ENCODE measurements at places on chromosomes 1 and 21. TPM values are rescaled to one million over a fixed set of nuclear protein-coding genes. Genes with fewer than 3 reads are reported as not detected.

The FCRL5 gene
- not detected for total RNA-seq

The ITPKB gene
- total RNA-seq, result 583 TPM

- H3K27ac ChIP-seq, result no peak overlapping the region
- no peaks in the 10 kb centered on the region for H3K36me3 ChIP-seq
- no peaks in the 10 kb centered on the region for H3K27me3 ChIP-seq
- no peak for DNase-seq
Observed at GRCh38 chr1:163337631-163338030, 15.9 kb downstream of the NUF2 start.

DNA sequence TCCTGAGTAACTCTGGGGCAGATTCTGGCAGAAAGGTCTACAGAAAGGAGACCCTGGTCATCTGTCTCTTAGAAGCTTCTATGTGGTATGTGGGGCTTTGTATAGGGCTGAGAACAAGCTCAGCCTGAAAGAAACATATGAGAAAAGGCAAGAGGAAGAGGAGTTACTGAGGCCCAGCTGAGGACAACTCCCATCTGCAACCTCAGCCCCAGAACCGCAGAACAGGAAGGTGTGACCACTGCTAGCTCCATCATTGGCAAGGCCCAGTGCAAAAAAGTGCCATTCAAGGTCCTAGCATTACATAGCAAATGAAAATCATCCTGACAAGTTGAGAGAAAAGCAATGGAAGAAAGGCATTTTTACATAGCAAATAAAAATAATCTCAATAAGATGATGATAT is 503.8 kb downstream of the NPHP4 start:
- no peaks in the 10 kb centered on the region for H3K36me3 ChIP-seq
- peaks cover 3% of the 10 kb centered on the region for H3K27me3 ChIP-seq
- H3K4me1 ChIP-seq, result no peaks in the 10 kb centered on the region
- no peak overlapping the region for H3K4me3 ChIP-seq

DNA sequence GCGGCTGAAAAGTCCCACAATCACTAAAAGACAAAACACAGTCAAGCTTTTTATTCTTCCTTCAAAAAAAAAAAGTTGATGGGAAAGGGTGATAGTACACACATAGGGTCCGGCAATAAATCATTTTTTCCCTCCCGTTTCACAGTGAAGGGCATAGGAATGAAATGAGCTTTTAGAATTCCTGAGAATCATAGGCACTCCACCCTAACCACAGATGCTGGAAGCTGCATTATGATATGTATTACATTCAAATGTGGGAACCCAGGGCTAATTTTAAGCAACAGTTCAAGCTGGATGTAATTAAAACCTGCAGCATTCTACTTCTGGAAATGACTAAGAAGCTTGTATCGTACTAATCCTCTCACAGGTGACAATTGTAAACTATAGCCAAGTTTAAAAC is 75.7 kb upstream of the KCNJ15 start:
- no peak for DNase-seq
- no peak overlapping the region for H3K27ac ChIP-seq
- no peaks in the 10 kb centered on the region for H3K4me1 ChIP-seq

DNA sequence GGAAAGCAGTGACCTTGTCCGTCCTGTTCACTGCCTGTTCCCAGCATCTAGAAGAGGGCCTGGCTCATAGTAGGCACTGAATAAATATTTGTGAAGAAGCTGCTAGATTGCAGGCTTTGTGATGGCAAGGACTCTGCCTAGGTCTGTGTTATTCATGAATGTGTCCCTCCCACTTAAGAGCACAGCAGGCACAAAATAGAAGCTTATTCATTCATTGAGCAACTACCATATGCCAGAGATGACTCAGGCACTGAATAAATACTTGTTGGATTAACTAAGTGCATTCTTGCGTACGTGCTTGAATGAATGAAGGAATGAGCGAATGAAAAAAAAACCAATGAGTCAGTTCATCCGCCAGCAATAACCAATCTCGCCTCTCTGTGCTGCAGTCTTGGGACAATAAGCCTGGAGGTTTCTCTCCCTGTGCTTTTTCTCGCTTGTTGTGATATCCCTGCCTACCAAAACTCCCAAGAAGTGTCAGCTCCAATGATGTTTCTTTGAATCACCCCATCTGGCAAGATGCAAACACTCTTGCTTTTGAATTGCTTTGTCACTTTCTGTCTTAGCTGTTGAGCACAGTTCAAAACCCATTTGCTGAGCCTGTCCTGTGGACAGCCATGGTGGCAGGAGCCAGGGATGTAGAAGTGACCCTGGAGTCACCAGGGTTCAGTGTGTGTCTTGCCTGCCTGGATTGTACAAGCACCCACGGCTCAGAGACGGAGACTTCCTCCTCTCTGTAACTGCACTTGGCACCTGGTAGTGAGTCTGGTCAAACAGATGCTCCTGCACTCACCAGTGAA is 143.9 kb downstream of the KAZN start:
- no peaks in the 10 kb centered on the region for H3K36me3 ChIP-seq
- peaks cover 18% of the 10 kb centered on the region for H3K27me3 ChIP-seq
- H3K4me1 ChIP-seq, result no peaks in the 10 kb centered on the region
- no peak for DNase-seq

- no peak for DNase-seq
- no peaks in the 10 kb centered on the region for H3K4me1 ChIP-seq
- H3K36me3 ChIP-seq, result no peaks in the 10 kb centered on the region
- no peaks in the 10 kb centered on the region for H3K27me3 ChIP-seq
- no peak overlapping the region for H3K27ac ChIP-seq
- no peak overlapping the region for H3K4me3 ChIP-seq
Observed at GRCh38 chr1:187641907-187642306, 813.2 kb downstream of the PLA2G4A start.

DNA sequence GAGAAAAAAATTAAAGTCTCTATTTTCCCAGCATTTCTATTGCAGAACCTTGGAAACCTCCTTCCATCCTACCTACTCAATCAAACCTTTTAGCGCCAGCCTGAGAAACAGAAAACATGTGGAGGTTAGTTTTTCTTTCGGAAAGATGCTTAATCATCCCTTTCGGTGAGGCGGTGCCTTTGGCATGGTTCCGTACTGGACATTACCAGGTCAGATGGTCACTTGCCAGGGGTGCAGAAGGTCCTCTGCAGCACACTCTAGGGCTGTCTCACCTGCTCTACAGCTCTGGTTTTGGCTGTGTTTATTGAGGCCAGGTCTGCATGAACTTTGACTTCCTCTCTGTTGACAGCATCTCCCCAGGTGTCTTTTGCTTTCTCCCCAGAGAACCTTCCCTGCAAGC is 121.5 kb downstream of the PLD5 start:
- H3K27me3 ChIP-seq, result no peaks in the 10 kb centered on the region
- no peak overlapping the region for H3K4me3 ChIP-seq
- no peak for DNase-seq

DNA sequence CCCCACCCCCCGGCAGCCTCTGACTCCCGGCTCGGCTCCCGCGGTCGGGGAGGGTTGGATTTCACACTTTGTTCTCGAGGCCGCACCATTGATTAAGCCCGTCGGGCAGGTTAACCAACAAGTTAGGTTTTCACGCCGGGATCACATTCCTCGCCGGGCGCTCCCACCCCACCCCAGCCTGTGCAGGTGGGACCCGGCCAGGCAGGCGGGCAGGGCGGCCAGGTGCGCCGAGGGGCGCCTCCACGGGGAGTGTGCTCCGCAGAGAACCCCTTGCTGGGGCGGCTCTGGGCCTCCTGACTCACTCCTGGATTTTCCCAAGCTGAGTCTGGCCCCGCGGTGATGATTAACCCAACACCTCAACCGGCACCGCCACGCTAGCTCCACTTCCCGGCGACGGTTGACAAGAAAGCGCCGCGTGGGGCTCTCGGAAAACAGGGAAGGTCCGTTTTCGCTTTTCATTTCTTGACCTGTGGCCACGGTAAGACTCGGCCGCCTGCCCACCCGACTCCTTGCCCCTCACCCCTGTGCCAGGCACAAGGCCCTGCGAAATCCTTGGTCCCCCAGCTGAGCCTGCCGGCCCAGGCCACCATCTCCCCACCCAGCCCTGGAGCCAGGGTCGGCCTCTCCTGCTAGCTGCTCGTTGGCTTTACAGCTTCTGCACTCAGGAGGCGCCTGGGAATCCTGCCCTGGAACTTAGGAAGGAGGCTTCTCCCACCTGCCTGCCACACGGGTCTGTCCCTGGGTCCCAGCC is 8.8 kb upstream of the TTLL10 start:
- peaks cover 6% of the 10 kb centered on the region for H3K4me1 ChIP-seq
- H3K27me3 ChIP-seq, result no peaks in the 10 kb centered on the region
- no peak overlapping the region for H3K4me3 ChIP-seq
- H3K36me3 ChIP-seq, result no peaks in the 10 kb centered on the region
- DNase-seq, result no peak
- H3K27ac ChIP-seq, result no peak overlapping the region

DNA sequence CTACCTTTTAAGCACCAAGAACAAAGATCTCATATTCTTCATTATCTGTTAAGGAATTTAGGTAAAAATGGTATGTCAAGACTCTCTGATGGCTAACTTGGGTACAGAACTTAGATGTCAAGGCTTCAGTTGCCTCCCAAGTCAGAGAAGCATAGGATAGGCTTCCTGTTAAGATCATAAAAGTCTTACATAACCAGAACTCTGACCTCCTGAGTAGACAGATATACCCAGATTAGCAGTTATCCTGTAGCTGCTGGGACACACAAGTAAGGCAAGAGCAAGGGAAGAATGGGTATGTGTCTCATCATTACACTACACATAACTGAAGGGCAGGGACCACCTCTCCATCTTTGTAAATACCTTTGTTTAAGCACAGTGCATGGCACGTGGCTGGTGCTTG is 15.4 kb upstream of the KLHL12 start:
- no peaks in the 10 kb centered on the region for H3K27me3 ChIP-seq

The LRRIQ3 gene
- 0.08 TPM for total RNA-seq

- no peak overlapping the region for H3K4me3 ChIP-seq
- H3K4me1 ChIP-seq, result no peaks in the 10 kb centered on the region
- no peak overlapping the region for H3K27ac ChIP-seq
- DNase-seq, result no peak
Observed at GRCh38 chr1:246761396-246761795, 37.2 kb downstream of the SCCPDH start.

GRCh38 chr1:161733526-161733925 is 12.2 kb downstream of the FCRLB start:
- DNase-seq, result no peak
- no peak overlapping the region for H3K27ac ChIP-seq
- no peaks in the 10 kb centered on the region for H3K27me3 ChIP-seq
- no peak overlapping the region for H3K4me3 ChIP-seq

The HEYL gene
- total RNA-seq, result not detected

- peaks cover 3% of the 10 kb centered on the region for H3K27me3 ChIP-seq
- no peak overlapping the region for H3K4me3 ChIP-seq
- DNase-seq, result no peak
- H3K27ac ChIP-seq, result no peak overlapping the region
- H3K4me1 ChIP-seq, result no peaks in the 10 kb centered on the region
- H3K36me3 ChIP-seq, result no peaks in the 10 kb centered on the region
Observed at GRCh38 chr1:240285540-240285939, 193.9 kb downstream of the FMN2 start.

- peaks cover 9% of the 10 kb centered on the region for H3K27me3 ChIP-seq
- no peak for DNase-seq
- no peak overlapping the region for H3K4me3 ChIP-seq
- no peaks in the 10 kb centered on the region for H3K36me3 ChIP-seq
- no peak overlapping the region for H3K27ac ChIP-seq
Observed at GRCh38 chr1:20080441-20081352, 10.7 kb downstream of the PLA2G5 start.

The B3GALT2 gene
- total RNA-seq, result 0.25 TPM

All from CD4-positive, alpha-beta T cell (primary cell).